NT2/D1 (cell line): ENCODE measurements at places on chromosomes 11 and 22.
A peak's percentile ranks its signal among the peaks of the same experiment; 100 is the strongest.

DNA sequence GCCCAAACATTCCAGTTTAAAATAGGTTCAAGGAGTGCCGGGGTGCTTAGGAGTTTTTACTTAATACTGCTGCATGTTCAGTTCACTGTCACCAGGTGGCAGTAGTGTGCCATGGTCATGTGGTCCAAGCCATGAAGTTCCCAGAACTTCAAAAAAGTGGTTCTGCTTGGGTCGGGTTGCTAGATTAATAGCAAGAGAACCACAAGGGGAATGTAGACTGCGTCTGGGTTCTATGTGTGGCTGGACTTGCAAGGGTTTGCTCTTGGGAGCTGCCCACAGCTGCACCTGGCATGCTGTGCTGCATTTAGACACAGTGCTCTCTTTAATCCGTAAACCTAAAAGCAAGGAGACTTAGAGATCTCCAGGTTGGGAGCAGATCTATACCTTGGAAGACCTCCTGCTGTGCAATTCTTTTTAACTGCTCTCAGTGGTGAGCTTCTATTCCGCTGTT lies 6.5 kb upstream of the SPON1 start:
- peak; percentile 67 for DNase-seq

DNA sequence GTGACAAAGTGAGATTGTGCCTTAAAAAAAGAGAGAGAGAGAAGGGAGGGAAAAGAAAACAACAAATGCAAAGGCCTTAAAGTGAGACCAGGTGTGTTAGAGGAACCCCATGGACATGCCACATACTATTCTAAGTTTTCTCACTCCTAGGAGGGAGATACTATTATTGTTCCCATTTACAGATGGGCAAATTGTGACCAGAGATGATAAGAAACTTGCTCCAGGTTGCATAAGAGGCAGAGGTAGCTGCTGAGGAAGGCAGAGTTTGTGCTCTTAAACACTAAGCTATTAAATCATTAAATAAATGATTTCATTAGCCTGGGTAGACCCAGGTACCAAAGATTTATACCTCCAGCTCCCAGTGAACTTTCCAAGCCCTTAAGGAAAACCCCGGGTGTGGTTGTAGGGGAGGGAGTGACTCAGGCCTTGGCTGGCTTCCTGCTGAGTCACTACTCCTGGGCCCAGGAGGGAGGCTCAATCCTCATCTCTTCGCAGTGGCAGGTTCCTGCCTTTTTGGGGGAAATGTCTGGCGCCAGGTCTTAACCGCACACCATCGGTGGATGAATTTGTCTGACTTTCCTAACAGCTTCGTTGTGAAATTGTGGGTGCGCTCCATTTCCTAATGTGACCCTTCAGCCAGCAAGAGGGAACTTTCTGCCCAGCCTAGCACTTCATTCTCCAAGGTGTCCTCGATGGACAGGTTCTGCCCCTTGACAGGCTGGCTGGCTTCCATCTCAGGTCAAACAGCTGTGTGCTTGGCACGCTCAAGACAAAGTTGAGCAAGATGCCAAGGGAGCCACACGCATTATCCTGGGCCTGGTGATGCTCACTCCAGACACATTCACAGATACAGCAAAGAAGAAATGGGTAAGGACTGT lies 33.4 kb upstream of the PTPRJ start:
- no peak for DNase-seq

- no peak for DNase-seq
These were observed 3.9 kb downstream of the TOLLIP start for GRCh38 chr11:1305501-1306056.

- DNase-seq: no peak
These were observed 60.3 kb downstream of the MTMR2 start for GRCh38 chr11:95863486-95864140.

- no peak for DNase-seq
These were observed 405.9 kb downstream of the NXPE2 start for GRCh38 chr11:115084231-115084630.

DNA sequence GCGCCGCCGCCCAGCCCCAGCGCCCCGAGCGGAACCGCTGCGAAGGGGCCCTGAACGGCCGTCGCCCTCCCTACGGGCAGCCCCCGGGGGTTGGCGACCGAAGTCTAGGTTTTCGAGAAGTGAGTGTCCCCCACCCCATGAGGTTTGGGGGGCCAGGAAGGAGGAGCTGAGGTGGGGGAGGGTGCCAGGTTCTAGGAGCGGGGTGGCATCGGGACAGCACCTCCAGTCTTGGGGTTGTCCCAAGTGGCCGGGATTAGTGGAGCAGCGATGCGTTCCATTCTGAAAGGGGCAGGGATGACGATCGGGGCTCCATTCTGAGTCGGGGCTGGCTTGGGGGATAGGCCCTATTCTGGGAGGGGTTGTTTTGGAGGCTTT lies 408 bp downstream of the PPP2R5B start:
- no peak for DNase-seq

DNA sequence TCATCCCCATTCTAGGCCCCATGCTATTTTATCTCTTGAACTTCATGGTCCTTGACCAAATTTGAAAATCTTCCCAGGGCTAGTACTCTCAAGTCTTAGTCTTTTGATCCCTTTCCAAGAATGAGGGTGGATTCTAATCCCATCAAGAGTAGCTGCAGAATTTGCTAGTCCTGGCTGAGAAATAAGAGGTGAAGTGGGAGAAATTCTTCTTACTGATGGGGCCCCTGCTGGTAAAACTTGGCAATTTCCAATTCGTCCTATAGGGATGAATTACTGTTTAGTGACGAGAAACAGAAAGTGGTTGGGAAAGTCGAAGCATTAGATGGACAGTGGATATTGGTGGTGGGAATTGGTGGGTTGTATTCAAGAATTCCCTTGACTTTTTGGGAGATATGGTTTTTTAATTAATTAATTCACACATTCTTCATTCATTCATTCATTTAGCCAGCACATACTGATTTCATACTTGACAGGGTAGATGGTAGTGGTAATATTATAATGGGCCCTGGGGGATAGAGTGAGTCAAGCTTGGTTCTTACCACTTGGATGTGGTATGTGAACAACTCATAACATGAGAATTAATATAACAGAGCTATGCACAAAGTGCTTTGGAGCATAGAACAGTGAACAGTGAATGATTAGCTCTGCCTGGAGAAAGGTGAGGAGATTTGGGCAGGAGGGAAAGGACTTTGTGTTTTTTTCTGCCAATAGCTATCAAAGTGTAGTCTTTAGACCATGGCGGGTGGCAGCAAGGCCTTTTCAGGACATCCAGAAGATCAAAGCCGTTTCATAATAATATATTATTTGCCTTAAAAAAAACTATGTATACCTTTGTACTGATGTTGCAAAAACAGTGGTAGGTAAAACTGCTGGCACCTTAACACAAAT lies 103.8 kb downstream of the STIM1 start:
- no peak for DNase-seq

GRCh38 chr22:48096411-48096810 lies 1334.0 kb downstream of the TBC1D22A start:
- no peak for DNase-seq

GRCh38 chr11:19253817-19254216 lies 13.1 kb upstream of the E2F8 start:
- DNase-seq: no peak

- no peak for DNase-seq
These were observed 154.9 kb downstream of the CACNA1I start for GRCh38 chr22:39725351-39726035.
